Activated T-helper 1 cell treated with anti-CD3 and anti-CD28 coated beads, Interleukin-2, amount 50 U/mL, for 16 hours (primary cell): ENCODE measurements at places on chromosomes 11 and 22.
A peak's percentile ranks its signal among the peaks of the same experiment; 100 is the strongest.

GRCh38 chr22:44678556-44679305 lies 23.3 kb upstream of the PRR5 start:
- DNase-seq, result no peak

- no peak for DNase-seq
Measured at GRCh38 chr11:83241291-83241946, 44.7 kb downstream of the CCDC90B start.

DNA sequence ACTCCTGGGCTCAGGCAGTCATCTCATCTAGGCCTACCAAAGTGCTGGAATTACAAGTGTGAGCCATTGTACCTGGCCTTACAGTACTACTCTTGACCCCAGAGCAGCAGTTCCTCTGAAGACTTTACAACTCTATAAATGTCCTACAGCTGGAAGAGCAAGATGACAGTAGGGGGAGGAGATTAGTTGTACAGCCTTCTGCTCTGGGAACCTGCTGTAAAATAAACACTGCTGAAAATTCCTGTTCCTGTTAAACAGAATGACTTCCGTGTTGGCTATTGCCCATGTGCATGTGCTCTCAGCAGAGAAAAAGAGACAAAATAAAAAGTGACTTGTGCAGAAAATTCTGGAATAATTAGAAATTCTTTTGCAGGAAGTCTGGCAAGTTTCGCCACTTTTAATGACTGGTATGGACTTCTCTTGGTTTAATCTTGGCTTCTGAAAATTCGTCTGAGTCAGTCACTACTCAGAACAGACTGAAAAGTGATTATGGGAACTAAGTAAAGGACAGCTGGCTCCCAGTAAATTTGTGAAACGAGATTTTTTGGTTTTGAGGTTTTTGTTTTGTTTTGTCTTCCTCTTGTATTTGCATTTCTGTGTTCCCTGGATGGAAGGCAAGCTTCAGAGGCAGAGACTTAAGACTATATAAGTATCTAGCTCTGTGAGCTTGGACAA lies 955.7 kb downstream of the DLG2 start:
- no peak for DNase-seq

DNA sequence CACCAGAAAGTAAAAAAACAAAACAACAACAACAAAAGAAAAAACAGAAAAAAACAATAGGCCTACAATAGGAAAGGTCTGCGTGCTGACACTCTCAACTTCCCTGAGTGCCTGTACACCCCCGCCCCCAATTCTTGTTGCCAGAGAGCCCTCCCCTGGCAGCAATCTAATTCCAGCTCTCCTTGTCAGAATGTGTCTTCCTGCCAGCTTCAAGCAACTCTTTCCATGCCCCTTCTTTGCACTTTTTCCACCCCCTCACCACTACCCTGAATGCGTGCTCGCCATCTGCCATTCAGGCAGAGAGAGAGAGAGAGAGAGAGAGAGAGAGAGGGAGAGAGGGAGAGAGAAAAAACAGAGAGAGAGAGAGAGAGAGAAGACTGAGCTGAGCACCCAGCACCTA lies 245.0 kb downstream of the KIRREL3 start:
- DNase-seq, result no peak

DNA sequence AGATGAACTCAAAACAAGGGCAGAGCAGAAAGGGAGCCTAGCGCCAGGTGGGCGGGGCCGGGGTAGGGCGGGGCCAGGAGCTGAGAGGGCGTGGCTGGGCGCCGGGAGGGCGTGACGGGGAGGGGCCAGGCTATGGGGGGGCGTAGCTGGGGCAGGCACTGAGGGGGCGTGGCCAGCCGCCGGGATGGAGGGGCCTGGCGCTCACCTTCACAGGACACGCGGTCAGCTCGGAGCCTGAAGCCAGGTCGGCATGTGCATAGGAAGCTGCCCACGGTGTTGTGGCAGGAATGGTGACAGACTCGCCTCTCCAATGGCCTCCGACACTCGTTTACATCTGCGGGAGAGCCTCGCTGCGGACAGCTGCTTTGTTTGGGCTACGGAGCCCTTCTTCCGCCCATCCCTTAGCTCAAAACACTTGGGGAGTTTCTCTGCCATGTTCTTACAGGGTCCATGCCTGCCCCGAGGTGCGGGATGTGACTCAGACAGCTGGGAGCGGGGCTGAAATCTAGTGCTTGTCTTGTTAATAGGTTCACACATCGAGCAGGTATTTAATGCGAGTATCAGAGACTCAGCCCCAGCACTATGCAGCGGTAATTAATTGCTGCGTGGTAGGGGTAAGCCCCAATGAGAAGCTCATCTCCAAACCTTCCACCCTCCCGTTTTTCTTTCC lies 13.4 kb downstream of the VWCE start:
- DNase-seq, result no peak

- DNase-seq, result no peak
Measured at GRCh38 chr22:38782402-38783094, 11.4 kb downstream of the DNAL4 start.

GRCh38 chr22:23230348-23231068 lies 50.2 kb downstream of the BCR start:
- no peak for DNase-seq

GRCh38 chr11:43933608-43934551 lies 8.6 kb upstream of the C11orf96 start:
- no peak for DNase-seq

- no peak for DNase-seq
Measured at GRCh38 chr22:47342446-47342845, 580.0 kb downstream of the TBC1D22A start.

- DNase-seq, result no peak
Measured at GRCh38 chr11:71197096-71197495, 55.3 kb downstream of the SHANK2 start.

DNA sequence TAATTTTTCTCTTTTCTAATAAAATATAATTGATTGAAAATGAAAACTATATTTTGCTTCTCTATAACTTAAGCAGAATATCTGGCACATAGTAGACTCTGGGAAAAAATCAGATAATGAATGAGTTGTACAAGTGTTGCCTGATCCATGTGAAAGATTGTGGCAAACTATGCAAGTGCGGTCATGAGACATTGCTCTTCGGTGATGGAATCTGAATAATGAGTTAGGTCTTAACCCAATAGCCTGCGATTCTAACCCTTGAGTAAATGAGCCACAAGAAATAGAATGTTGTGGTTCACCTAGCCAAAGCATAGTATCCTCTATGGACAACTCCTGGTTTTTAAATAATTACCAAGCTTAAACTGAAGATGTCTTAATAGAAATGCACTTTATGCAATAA lies 333.7 kb upstream of the LUZP2 start:
- DNase-seq, result no peak

- DNase-seq, result no peak
Measured at GRCh38 chr11:79538775-79539174, 97.9 kb upstream of the TENM4 start.

- DNase-seq, result no peak
Measured at GRCh38 chr11:119025099-119025473, 5.6 kb downstream of the SLC37A4 start.

DNA sequence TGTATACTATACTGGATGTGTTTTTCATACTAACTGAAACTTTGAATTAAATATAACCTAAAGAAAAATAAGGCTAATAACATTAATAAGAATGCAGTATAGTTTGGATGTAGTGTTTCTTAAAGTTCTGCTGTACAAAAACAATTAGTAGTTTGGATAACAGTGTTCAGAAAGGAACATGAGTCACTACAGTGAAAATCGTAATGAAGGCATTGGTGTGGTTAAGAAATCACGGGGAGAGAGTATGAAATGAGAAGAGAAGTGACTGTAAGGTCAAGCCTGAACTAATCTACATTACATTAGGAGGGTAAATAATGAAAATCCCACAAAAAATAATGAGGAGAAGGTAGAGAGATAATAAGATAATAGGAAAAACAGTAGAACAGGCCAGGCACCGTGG lies 726.6 kb upstream of the ARHGAP42 start:
- DNase-seq, result no peak

GRCh38 chr11:115408036-115408921 lies 95.9 kb downstream of the CADM1 start:
- DNase-seq, result no peak

GRCh38 chr22:36901411-36902142 lies 11.9 kb upstream of the CSF2RB start:
- DNase-seq, result no peak

DNA sequence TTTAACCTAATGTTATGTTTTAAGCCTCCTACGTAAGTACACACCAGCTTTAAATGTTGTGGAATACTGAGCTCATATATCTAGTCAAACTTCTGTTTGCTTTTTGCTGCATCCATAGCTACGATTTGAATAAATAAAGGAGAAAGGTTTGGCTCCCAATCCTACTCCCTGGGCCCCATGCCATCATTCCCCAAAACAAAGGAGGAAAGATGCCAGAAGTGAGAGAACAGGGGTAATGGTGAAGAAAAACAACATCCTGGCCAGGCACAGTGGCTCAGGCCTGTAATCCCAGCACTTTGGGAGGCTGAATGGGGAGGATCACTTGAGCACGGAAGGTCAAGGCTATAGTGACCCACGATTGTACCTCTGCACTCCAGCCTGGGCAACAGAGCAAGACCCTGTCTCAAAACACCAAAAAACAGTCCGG lies 26.5 kb downstream of the SCGB1A1 start:
- no peak for DNase-seq

DNA sequence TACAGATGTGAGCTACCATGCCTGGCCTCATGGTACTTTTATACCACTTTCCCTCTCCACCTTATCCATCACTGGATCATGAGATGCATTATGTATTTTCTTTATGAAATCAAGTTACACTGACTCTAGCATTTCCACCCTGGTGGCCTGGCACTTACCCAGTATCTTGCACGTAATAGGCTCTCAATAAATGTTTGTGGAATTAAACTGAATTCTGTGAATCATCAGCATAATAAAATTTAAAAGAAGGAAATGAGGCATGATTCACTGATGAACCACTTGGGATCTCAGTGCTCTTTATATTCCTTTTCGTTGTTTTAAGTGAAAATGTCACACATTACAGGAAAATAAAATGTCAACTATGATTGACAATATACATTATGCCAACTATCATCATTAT lies 25.1 kb downstream of the ADM start:
- no peak for DNase-seq

GRCh38 chr22:50630376-50630775 lies 2.4 kb upstream of the ARSA start:
- DNase-seq, result no peak

- DNase-seq, result peak; percentile 90
Measured at GRCh38 chr11:111870886-111871692, at the start of gene ALG9. TSS of gene ALG9 (minus strand) at chr11:111871581. CDS start at chr11:111871482, 99 bp downstream.

GRCh38 chr11:85945296-85945695 lies 90.1 kb downstream of the CCDC83 start:
- no peak for DNase-seq

- DNase-seq, result no peak
Measured at GRCh38 chr22:31287818-31288495, 4.3 kb downstream of the PIK3IP1 start.

DNA sequence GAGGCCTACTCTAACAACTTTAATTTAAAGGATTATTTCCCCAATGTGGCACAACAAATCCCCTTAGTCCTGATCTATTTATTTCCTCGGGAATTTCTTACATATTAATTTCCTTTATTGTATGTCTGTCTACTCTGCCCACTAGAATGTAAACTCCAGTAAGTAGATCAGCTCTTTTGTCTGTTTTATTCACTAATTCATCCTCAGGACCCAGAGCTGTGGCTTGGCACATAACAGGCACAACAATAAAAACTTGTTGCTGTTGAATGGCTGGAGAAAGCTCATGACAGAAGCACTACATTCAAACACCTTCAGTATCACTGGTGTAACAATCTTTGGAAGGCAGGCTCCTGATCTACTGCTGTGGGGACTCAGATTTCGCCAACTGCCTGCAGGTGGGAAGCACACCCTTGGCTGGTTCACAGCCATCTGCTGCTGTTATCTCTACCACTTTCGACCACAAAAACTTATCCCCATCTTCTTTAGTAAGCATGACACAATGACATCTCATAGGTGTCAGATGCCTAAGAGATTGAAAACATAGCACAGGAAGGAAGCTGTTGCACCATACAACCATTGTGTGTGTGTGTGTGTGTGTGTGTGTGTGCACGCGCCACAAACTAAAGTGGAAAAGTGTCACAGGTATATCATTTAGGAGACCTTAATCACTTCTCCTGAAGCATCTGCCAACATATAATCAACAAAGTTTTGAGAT lies 11.9 kb downstream of the HIRA start:
- no peak for DNase-seq

DNA sequence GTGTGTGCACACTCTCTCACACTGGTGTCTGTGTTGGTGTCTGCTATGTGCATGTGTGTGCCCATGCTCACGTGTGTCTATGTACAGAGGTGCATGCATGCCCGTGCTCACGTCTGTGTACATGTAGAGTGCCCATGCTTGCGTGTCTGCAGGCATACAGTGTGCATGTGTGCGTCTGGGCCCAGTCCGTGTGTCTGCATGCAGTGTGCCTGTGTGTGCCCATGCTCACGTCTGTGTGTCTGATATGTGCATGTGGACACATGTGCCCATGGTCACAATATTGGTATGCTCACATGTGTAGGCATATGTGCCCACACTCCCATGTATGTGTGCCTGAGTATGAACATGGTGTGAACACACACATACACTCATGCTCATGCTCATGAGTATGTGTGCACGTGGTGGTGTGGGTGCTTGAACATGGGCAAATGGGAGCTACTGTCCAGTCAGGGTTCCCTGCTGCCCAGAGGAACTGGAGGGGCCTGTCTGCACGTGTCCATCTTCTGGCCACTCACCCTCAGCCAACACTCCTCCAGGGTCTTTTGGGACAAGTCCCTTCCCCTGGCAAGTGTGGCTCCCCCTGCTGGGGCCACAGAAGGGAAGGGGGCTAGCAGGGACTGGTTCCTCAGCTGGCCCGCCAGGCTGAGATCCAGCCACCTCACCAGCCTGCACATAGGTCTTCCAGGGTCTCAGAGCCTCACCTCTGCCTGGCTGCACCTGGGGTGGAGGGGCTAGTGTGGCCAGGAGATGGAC lies 7.3 kb upstream of the TBX1 start:
- no peak for DNase-seq

DNA sequence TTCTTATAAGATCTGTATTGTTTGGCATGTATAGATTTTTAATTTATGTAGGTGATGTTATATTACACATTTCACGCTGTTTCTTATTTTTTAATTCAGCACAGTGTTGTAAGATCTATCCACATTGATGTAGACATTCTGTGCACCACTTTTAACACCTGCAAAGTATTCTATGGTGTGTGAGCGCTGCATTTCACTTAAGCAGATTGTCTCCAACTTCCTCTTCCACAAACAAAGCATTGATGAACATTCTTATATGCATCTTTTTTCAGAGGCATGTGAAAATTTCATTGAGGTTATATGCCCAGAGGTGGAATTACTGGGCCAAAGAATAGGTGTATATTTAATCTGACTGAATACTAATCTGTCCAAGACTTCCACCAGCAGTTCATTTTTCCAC lies 3.4 kb upstream of the POU2AF1 start:
- DNase-seq, result no peak

GRCh38 chr22:19115628-19116027 lies 6.6 kb downstream of the DGCR2 start:
- DNase-seq, result no peak

- DNase-seq, result no peak
Measured at GRCh38 chr11:128174465-128175291, 412.7 kb downstream of the ETS1 start.

- no peak for DNase-seq
Measured at GRCh38 chr11:33551051-33551450, 149.6 kb downstream of the C11orf91 start.
